ENCODE measurements at places on chromosomes 6 and 20. TPM values are rescaled to one million over a fixed set of nuclear protein-coding genes. Genes with fewer than 3 reads are reported as not detected.
A peak's percentile ranks its signal among the peaks of the same experiment; 100 is the strongest.

RAB22A gene
- 10.5 TPM for total RNA-seq

DNA sequence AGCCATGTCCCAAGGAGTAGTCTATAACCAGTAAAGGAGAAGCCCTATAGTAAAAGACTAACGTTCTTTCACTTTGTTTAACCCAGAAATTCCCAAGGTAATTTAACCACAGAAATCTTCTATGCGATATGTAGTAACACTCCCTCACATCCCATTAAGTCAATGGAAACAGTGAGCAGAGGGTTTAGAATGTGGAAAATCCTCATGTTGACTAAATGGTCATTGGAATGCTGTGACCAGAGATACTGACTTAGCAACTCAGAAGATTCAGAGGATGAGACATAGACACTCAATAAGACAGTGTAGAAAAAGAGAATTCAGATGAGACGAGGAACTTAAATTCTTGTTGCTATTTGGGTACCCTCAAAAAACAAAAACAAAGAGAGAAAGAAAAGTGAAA is 562.2 kb upstream of the NOX3 start:
- DNase-seq = no peak

DNA sequence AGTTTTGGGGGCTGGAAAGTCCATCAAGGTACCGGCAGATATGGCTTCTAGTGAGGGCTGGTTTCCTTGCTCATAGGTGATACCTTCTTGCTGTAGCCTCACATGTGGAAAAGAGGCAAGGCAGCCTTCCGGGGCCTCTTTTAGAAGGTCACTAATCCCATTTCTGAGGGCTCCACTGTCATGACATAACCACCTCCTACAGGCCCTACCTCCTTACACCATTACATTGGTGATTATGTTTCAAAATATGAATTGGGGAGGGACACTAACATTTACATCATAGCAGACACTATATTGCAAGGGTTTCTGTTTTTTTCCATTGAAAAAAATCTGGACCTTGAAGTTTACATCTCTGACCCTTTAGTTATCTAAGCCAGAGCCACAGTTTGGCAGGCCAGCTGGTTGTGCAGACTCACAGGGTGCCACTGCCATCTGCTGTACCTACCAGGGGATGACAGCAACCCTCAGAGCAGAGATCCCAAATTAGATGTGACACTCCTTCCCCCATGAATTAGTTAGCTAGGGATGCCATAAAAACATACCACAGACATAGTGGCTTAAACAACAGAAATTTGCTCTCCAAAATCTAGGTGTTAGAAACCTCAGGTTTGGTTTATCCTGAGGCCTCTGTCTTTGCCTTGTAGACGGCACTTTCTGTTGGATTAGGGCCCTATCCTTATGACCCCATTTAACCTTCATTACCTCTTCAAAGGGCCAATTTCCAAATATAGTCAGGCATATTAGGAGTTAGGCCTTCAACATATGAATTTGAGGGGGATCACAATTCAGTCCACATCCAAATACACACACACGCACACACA is 166.4 kb upstream of the RNF217 start:
- peak; percentile 9 for DNase-seq

- DNase-seq = no peak
These were observed 10.9 kb downstream of the HIVEP1 start for GRCh38 chr6:12022953-12023388.

DNA sequence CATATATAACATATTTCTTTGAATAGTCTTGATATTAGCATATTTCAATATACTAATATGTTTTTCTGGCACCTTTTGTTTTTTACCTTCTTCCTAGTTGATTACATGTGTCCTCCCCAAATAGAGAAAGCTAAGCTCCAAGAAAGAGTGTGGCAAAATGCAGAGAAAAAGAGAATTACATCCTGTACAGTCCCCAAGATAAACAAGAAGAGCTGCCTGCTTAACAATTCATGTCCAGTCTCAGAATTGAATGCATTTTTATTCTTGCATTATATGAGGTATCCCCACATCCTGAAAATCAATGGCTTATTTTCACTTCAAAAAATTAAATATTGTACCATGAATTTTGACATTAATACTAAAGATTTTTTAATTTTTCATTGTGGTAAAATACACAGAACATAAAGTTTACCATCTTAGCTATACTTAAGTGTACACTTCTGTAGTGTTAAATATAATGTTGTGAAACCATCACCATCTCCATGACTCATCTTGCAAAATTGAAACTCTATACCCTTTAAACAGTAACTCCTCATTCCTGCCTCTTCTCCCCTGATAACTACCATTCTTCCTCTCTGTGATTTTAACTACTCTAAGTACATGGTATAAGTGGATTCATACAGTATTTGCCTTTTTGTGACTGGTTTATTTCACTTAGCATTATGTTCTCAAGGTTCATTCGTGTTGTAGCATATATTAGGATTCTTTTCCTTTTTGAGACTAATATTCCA is 490.3 kb downstream of the COL12A1 start:
- DNase-seq = no peak

Measured in activated CD4-positive, alpha-beta memory T cell treated with anti-CD3 and anti-CD28 coated beads for 36 hours (primary cell).